IPS-NIHi11 (cell line): ENCODE measurements at places on chromosomes 6 and 20.

DNA sequence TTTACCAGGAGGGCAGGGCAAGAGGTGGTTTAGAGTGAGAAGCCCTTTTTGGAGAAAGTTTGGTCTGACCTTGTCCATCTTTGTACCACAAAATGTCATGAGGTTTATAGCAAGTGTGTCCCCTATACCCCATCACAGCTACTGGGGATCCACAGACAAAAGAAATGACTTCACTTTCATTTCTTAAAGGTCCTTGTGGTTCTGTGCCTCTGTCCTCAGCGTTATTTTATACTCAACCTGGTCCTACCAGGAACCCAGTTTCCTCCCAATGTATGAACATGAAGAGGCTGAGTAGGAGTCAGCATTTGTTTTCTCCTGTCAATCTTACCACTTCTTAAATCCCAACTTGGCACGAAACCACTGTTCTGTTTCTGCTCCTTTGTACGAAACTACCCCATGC lies 157.6 kb downstream of the NFATC2 start:
- no peak for DNase-seq

DNA sequence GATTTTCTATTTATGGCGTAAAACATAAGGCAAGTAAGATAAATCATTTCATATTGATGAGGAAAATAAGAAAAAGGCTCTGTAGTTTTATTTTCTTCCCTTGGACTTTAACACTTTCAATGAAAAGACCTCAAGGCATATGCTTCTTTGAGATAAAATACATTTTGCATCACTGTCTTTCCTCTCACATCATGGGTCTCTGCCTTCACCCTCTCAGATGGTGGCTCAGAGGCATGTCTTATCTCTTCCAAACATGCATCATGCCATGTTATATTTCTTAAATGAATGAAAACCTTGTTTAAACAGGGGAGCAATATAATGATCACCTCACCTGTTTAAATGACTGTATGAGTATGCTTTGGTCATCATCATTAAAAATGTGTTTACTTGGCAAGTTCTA lies 59.3 kb downstream of the PRL start:
- no peak for DNase-seq

GRCh38 chr6:165969184-165969583 lies 198.5 kb downstream of the TBXT start:
- no peak for DNase-seq

GRCh38 chr6:149082320-149082719 lies 235.2 kb upstream of the TAB2 start:
- peak; percentile 79 for DNase-seq

DNA sequence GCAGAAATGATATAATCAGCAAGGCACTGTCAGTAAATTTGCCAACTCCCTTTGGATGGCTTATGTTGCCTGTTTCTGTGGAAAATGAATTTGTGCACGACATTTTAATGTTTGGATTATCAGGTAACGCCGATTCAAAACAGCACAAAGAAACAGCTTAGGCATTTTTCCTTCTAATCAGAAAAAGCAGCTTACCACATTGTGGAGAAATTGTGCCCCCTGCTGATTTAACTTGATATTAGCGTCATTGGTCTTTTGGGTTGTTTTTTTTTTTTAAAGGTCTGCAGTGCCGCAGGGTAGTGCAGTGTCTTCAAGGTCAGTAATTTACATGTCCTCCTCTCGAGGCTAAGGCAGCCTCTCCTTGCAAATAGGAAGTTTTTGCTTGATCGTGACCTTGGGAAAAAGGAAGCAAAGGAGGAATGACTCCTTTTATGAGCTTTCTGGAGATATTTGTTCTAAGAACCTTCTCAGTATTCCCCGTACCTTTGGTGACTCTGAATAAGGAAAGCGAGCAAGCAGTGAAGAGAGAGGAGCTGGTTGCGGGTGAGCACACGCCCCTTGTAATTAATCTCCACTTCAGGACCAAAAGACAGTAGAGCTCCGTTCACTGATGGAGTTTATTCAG lies 79.1 kb downstream of the ELOVL4 start:
- DNase-seq = peak; percentile 63

DNA sequence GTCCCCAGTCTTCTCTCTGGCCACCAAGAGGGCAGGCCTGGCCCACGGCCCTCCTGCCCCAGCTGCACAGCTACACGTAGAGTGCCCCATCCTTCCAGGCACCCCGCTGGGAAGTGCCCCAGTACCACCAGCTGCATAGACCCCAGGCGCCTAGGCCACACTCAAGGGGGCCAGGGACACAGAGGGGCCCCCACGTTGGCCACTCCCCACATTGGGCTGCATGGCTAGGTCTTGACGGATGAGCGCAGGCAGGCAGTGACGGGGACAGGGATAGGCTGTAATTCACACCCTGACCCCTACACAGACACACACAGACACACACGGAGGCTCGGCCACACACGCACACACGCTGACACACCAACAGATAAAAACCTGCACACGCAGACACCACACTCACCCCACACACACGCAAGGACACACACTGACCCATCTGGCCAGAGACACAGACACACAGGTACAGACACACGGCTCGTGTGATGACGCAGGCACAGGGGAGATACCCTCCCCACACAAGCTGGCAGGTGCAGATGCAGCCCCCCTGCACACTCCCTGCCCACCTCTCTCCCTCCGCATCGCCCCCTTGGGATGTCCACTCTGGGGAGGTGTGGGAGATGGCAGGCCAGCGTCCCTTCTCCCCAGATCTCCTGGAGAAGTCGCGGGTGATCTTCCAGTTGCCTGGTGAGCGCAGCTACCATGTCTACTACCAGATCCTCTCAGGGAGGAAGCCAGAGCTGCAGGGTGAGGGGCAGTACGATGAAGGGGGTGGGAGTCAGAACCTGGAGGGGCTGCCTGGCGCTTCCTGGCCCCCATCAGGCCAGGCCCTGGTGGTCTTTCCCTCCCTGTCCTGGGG lies 30.0 kb downstream of the MYH7B start:
- DNase-seq = no peak

DNA sequence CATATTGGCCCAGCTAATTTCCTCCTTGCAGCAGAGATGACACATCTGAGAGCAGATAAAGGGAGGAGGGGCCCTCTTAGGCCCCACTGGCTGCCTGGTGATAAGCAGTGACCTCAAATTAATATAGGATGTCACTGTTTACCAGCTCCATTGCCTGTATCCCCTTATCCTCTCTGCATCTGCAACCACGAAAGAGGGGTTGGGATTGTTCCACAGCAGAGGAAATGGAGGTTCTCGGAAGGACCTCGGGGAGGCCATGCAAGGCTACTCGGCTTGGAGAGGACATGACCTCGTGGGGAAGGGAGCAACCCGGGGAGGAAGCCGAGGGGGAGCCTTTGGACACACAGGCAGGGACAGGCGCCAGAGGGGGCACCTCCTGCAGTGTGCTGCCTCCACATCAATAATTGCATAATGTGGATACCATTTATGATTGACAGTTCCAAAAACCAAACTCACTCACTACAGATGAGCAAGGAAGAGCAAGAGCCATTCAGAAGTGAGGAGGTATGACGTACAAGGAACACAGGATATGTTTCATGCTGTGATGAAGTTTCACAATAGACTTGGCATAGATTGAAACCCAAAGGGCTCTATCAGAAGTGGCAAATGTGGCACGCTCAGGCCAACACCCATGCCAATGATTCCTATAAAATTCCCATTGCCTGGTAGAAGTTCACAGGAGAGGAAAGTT lies 177.2 kb upstream of the RNF24 start:
- no peak for DNase-seq

DNA sequence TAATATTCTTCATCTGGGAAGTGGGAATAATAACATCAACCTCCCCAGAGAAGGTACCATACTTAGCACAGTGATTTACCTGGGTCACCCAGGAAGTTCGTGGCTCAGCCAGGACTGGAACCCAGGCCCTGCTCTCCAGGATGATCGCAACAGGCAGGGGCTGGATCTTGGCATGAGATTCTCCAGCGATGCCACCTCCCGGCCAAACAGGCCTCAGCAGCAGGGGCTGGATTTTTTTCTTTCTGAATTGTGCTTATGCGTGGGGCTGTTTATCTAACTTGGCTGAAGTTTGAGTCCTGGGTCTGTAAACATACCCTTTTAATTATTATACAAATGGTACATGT lies 129.5 kb upstream of the PTPN1 start:
- peak; percentile 41 for DNase-seq

GRCh38 chr6:139003751-139004150 lies 15.7 kb upstream of the REPS1 start:
- no peak for DNase-seq

DNA sequence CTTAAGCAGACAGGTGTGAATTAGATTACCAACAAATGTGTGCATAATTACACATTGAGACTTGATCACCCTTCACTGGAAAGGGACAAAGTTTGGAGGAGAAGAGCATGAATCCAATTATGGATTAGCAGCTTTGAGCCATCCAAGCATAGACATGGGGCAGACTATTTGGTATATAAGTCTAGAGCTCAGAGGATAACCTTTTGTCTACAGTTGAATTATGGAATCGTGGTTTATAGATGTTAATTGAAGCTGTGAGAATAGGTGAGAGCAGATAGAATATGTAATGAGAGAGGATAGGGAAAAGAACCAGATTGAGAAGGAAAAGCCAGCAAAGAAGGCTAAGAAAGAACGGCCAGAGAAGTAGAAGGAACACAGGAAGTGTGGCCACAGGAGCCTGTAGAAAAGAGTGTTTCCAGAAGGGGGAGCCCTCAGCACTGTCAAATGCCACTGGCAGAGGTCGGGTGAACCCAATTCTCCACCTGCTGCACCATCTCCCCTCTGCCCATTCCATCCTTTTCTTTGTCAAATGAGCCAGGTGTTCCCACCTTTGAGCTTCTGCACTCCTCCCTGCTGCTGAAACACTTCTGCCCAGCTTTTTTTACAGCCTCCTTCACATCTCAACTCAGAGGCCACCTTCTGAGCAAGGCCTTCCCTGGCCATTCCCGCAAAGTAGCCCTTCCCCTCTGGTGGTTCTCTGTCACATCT lies 7.3 kb downstream of the DNTTIP1 start:
- DNase-seq = peak; percentile 78

DNA sequence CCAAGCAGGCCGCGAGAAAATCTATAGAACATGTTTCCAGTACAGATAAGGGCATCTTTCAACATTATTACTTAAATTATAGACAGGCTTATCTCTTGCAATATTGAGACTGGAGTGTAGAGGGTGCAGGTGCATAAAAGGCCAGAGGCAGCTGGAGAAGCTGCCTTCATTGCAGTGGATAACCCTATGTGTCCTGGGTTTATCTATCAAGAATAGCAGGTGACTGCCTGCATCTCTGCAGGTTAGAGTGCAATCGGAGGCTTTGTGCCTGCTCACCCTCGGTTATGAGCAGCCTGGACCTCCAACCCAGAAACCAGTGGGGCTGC lies 28.7 kb upstream of the ECI2 start:
- DNase-seq = no peak

DNA sequence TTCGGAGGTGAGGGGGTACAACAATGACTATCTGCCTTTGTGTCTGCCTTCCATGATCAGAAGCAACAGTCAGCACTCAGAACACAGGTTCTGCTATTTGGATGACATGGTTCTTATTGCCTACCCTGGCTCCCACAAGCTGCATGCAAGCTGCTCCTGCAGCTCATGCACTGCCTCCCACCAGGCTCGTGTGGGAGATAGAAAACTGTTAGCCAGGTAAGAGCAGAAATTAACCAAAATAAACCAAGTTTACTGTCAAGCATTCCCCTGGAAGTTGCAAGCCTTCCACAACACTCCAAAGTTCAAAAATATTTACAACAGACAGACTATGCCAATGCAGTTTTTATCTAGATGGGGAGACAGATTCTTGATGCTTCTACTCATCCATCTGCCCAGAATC lies 31.0 kb downstream of the OPRM1 start:
- DNase-seq = no peak

- DNase-seq = peak; percentile 53
Measured at GRCh38 chr6:37007340-37008043, 2.0 kb downstream of the FGD2 start.

GRCh38 chr20:23456409-23456808 lies 3.7 kb upstream of the CST11 start:
- no peak for DNase-seq

GRCh38 chr6:133637874-133638273 lies 251.0 kb upstream of the TCF21 start:
- DNase-seq = no peak

DNA sequence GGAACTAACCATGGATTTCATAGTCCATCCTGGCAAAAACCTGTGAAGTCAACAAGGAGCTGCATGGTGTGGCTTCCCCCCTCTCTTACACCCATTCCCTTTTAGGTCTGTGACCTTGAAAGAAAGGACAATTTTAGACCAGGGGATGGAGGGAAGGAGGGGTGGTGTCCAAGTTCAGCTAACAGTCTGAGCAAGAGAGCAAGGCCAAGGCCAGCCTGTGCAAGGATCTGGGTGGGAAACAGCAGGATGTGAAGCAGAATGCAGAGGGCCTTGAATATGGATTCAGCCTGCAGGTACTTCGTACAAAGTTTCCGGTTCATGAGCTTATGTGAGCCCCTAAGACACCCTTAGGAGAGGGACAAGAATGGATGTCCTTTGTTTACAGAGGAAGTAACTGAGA lies 293.0 kb downstream of the KIF16B start:
- DNase-seq = no peak

- no peak for DNase-seq
Measured at GRCh38 chr6:80517525-80517924, 411.1 kb downstream of the BCKDHB start.

DNA sequence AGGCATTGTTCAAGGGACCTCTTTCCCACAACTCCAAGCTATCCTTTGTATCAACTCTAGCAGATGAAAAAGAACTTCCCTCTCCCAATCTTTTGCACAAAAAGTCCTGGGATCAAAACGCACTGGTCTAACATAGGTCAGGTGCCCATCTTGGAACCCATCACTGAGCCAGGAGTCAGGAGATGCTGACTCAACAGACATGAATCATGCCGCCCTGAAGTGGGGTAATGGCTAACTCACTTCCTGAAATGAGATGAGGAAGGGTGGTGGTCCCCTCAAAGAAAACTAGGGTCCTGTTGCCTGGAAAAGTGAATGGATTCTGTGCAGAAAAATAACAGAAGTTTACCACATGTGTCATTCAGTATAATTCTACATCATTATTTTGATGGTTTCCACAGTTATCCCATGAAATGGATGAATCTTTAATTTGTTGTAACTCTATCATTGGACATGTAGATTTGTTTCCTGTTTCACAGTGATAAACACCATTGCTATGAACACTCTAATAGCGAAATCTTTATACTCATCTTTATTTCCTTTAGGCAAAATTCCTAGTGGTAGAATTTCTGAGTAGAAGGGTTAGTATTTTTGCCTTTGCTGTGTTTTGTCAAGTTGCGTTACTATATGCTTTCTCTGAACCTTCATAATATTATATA lies 151.3 kb downstream of the SLC16A10 start:
- DNase-seq = no peak

GRCh38 chr20:37661519-37661918 lies 32.3 kb upstream of the CTNNBL1 start:
- DNase-seq = no peak
